ENCODE measurements at places on chromosomes 11 and 22.

DNA sequence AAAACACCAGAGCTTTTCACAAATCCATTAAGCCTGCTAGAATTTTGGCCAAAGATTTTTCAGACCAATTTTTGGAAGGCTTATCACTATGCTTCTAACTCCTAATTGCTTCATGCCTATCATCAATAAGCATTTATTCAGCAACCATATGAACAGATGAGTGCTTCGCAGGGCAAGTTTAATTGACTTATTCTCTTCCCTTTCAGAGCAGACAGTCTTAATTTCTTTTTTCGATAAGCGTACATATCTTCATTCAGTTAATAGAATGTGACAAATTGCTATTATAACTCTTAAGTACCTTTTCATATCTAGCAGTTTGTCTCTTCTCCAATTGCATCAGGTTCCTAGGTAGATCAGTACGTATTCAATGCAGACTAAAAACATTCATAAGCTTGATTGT, 298.4 kb upstream of the ANO5 start:
- DNase-seq = no peak

GRCh38 chr11:113532697-113533424, 57.7 kb upstream of the DRD2 start:
- peak; percentile 72 for DNase-seq

DNA sequence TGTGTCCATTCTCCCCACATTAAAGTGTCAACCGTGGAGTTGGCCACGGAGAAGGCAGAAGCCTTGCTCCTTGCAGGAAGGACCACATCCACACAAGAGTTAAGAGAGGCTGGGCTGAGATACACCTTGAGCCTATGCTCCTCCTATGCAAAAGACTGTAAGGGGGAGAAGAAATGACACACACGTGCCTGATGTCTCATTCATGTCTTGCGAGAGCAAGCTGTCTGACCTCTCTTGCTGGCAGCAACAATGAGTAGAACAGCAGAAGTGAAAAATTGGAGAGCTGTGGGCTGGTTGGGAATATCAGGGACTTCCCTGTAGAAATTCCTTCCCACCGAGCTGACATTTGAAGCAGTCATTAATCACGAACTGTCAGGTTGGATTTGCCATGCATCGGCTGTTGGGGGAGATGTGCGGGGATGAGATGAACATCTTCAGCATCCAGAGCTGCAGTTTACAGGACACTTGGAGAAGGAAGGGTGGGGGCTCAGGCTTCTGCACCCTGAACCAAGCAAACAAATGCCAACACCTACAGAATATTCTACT, 139.3 kb downstream of the MYO18B start:
- no peak for DNase-seq

DNA sequence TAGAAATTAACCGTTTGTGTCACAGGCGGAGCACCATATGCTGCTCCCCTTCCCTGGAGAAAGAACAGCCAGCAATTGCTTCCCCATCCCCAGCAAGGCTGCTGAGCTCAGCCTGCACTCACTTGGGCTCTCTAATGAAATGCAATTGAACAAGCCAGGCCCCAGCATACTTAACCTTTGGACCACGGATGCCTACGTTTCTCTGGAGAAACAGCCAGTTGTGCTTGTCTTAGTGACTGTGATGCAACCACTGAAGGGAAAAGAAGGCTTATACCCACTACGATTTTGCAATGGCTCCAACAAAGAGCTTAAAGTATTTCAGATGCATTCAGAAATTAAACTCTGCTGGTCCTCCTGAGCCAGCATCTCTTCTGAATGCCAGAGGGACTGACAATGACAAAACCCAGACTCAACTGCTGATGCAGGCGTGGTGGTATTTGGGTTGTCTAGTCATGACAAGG, 51.3 kb upstream of the SESN3 start:
- no peak for DNase-seq

- peak; percentile 86 for DNase-seq
Observed at GRCh38 chr22:27534720-27535125, 266.8 kb downstream of the MN1 start.

GRCh38 chr22:38862375-38863329, 9.4 kb downstream of the CBX6 start:
- peak; percentile 20 for DNase-seq

- peak; percentile 90 for DNase-seq
Observed at GRCh38 chr22:32801537-32802236, at the start of gene TIMP3. Gene TIMP3, plus strand, starts transcription at chr22:32801705. Its CDS starts 297 bp downstream, at chr22:32802002.

DNA sequence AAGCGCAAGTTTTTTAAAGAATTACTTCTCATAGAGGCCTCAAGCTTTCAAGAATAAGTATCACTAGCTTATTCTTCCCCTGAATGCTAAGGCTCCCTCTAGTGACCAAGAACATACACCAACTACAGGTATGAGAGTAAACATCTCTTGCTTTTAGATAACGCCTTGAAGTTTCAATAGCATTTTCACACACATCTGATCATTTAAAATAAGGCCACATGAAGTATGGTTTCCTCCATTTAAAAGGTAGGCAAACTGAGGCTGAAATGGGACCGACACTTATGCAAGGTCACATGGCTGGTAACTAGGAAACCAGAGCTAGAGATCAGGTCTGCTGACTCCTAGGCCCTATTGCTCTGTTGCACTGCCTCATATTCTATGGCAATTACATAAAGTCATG, 66.5 kb downstream of the CCDC34 start:
- peak; percentile 69 for DNase-seq

DNA sequence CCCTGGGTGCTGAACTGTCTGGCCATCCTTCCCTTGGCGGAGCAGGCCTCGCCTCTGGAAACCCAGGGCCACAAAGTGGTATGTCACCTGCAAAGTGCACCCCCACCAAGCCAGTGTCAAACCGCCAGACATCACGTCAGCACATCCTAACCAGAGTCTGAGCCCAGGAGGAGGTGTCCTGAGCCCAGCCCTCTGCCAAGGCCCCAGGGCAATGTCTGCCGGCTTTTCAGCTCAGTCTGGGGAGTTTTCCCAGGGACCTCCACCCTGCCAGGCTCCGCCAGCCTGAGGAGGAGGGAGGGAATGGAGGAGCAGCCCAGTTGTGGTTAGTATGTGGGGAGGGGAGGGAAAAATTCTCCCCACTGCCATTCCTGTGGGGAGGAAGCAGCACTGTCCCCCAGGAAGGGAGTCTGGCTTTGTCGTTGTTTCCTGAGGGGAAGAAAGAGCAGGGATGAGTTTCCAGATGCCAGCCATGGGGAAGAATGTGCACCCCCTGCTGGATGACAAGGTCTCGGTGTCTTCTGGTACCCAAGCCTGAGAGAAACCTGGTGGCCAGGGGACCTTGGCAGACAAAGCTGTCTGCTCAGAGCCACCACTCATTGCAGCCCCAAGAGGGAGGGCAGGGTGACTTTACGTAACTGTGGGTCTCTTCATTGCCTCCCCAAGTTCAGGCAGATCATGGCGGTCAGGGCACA, 81.4 kb upstream of the CD82 start:
- DNase-seq = peak; percentile 54

DNA sequence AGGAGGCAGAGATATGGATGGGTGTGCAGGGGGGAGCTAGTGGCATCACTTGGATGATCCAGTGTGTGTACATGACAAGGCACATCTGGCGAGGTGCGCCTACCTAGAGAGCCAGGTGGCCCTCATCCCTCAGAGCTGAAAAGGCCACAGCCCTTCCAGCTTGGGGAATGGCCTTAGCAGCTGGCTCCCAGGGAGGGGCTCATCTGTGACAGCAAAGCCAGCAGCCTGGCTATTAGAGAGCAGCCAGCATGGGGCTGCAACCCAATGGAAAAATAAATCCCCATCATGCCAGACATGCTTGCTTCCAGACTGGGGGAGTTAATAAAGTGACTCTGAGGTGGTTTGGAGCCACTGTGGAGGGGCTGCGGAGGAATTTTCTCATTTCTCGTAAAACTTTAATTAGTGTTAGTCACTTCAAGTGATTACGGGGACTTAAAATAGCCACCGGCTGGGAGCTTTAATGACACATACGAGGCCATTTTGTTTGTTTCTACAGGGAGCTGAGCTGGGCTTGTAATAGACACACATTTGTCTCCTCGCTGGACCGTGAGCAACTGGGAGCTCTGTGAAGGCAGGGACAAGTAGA, 111.2 kb upstream of the ALX4 start:
- peak; percentile 25 for DNase-seq

GRCh38 chr11:27248576-27249509, 114.2 kb downstream of the CCDC34 start:
- no peak for DNase-seq

- peak; percentile 28 for DNase-seq
Observed at GRCh38 chr22:22855617-22856308, 31.9 kb upstream of the IGLL5 start.

DNA sequence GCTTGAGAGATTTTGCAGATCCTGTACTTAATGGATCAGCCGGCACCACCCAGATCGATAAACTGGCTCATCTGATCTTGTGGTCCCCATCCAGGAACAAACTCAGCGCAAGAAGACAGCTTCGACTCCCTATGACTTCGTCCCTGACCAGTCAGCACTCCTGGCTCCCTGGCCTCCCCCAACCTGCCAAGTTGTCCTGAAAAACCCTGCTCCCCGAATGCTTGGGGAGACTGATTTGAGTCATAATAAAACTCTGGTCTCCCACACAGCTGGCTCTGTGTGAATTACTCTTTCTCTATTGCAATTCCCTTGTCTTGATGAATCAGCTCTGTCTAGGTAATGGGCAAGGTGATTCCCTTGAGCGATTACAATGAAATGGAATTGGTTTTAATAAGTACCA, 29.5 kb downstream of the OR2AG2 start:
- no peak for DNase-seq

- DNase-seq = peak; percentile 5
Observed at GRCh38 chr11:44188643-44189042, 93.2 kb downstream of the EXT2 start.

GRCh38 chr11:86067009-86067850, 1.7 kb downstream of the PICALM start:
- DNase-seq = no peak

- DNase-seq = peak; percentile 60
Observed at GRCh38 chr11:134032501-134033091, 36.3 kb upstream of the JAM3 start.

GRCh38 chr11:99320769-99321290, 300.1 kb downstream of the CNTN5 start:
- DNase-seq = no peak

GRCh38 chr11:28767574-28767973, 659.4 kb downstream of the METTL15 start:
- peak; percentile 88 for DNase-seq

GRCh38 chr11:116911976-116912734, 74.7 kb upstream of the APOA1 start:
- peak; percentile 53 for DNase-seq

GRCh38 chr22:20292673-20293232, 24.6 kb upstream of the RTN4R start:
- DNase-seq = no peak

- no peak for DNase-seq
Observed at GRCh38 chr22:49600468-49600867, 227.2 kb downstream of the BRD1 start.

DNA sequence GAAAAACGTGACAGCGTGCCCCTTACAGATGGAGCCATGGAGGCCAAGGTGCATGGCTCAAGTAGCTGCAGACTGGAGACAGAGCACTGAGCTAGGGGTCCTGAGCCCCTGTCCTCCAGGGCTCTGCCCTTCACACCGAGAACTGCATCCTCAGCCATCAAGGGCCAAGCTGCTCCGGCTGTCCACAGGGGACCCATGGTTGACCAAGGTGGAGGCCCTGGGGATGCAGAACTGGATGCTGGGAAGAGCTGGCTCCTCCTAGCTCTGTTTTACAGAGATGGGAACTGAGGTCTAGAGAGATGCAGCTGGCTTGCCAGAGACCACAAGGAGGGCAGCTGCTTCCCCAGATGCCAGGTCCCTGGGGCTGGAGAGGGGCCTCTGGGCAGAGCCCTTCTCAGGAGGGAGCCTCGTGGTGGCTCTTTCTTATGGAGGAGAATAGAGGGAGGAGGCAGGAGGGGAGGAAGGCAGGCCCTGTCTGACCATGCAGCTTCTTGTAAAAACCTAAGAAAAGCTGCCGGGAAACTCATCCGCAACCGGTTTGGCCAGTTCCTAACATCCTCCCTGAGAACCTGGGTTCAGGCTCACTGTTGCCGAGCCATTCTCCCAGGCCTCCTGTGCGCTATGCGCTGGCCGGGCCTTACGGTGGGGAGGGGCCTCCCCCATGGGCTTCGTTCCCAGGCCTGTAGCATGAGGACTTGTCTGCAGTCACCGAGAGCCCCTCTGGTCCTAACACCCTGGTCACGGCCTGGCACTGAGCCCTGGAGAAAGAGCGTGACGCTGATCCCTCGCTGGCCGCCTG, 80.6 kb downstream of the WNT7B start:
- no peak for DNase-seq
